Melanocyte of skin (primary cell): ENCODE measurements at places on chromosomes 6 and 20. TPM values are rescaled to one million over a fixed set of nuclear protein-coding genes. Genes with fewer than 3 reads are reported as not detected.

CD93 gene
- total RNA-seq = not detected in 2 replicates

PLCB1 gene
- total RNA-seq = 1.7 and 12.4 TPM in 2 replicates

RIPPLY2 gene
- not detected in 2 replicates for total RNA-seq

FNDC11 gene
- 0.33 TPM in 1 of 2 replicates, not detected in the other for total RNA-seq

PRSS35 gene
- not detected in 2 replicates for total RNA-seq

MAN1A1 gene
- 3.1 and 10.5 TPM in 2 replicates for total RNA-seq

ZC3H12D gene
- total RNA-seq = under 0.01 TPM in 1 of 2 replicates, not detected in the other

ELOVL2 gene
- total RNA-seq = 2.8 and 18.9 TPM in 2 replicates

CST5 gene
- not detected in 2 replicates for total RNA-seq

TUBB2A gene
- total RNA-seq = 235 and 294 TPM in 2 replicates

HS3ST5 gene
- total RNA-seq = under 0.01 TPM in 1 of 2 replicates, not detected in the other
